ENCODE measurements at places on chromosomes 6 and 20.

GRCh38 chr6:14719270-14719669 lies 526.6 kb upstream of the JARID2 start:
- DNase-seq: peak; percentile 62

- no peak for DNase-seq
These were observed 303.1 kb downstream of the HAO1 start for GRCh38 chr20:7637184-7637583.

DNA sequence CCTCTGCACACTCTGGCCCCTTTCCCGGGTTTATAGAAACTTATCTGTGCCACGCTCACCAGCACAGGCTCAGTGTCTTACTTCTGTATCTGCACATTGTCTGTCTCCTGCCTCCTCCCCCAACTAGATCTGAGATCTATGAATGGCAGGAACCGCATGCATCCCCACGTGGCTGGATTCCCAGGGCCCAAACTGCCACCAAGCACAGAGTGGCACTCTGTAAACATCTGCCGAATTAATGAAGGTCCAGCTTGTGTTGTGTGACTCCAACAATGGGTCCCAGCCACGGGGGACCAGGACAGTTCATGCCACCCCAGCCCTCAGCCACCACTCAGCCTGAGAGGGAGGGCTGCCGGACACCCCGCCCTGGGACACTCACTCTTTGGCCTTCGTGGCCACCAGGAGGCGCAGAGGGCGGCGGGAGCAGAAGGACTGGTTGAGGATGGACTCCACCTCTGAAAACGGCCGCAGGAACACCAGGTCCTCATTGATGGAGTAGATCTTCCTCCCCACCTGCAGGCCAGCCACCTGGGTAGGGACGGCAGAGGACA lies 171.1 kb downstream of the PREX1 start:
- DNase-seq: no peak

DNA sequence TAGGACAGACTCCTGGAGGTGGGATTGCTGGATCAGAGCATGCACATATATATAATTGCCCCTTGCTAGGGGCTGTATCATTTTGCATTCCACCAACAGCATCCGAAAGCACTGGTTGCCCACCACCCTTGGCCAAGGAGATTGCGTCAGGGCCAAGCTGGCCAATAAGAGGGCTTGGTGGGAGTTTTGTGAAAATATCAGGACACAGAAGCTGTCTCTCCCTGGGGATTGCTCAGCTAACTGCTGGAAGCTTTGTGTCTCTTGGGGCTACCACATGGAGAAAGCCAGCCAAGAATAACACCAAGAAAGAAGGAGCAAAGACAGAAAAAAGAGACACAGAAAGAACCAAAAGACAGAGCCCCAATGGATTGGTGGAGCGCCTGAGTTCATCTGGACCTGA lies 90.6 kb upstream of the RALGAPA2 start:
- no peak for DNase-seq

DNA sequence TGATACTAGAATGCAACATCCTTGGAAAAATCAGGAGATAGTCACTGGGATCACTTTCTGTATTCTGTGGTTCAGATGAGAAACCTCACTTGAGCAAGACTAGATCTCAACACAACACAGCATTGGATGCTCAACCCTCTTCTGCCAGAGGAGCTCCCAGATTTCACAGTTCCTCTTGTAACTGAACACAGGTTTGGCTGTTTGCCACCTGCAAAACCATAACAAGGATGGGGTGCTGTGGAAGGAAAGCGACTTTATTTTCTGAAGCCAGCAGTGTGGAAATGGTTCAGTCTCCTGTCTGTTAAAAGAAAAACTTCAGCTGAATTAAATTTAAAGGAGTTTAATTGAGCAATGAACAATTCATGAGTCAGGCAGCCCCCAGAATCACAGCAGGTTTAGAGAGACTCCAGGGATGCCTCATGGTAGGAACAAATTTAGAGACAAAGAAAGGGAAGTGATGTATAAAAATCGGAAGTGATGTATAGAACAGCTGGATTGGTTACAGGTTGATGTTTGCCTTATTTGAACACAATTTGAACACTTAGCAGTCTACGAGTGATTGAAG lies 149.9 kb upstream of the UST start:
- DNase-seq: no peak

- DNase-seq: no peak
These were observed 3.4 kb upstream of the ZNF217 start for GRCh38 chr20:53597030-53597482.

DNA sequence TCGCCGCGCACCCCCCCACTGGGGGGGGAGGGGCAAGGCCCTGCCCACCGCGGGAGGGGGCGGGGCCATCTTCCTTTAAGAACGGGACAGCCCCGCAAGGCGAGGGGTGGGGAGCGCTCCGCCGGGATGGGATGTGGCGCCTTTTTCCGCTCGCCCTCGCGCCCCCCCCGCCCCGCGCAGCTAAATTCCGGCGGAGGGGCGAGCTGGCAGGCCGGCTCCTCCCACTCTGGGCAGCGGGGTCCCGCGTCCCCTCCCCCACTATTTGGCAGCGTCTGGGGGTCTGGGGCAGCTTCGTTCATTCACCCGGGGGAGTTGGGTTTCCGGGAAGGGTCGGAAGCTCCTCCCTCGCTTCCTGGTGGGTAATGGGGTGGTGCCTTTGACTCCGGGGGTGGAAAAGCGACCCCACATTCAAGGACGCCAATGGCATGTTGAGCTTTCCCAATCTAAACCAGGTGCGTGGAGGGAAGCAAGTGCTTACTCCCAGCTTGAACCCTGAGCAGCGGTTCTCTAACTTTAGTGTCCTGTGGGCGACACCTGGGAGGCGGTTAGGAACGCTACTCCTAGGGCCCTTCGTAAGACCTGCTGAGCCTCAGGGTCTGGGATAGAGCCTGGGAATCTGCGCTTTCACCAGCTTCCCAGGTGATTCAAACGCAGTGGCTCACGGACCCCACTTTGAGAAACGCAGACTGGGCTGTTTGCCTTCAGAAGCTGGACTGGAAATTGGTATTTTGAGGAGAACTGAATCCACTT lies 927 bp downstream of the ASXL1 start:
- peak; percentile 51 for DNase-seq

DNA sequence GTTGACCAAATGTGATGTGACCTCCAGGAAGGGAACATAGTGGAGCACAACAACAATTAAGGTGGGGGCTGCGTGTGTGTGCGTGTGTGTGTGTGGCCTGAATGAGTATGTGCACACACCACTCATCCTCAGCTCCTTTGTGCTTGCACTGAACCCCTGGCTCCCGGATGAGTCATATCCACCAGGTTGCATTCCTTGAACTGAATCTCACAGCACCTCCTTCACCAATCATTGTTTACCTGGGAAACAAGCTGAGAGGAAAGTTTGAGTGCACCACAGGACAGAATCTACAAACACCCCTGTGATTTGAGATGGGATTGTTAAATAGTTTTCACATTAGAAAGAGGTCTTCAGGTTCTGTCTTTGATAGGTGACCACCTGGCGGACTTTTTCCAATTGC lies 33.7 kb upstream of the GPR6 start:
- no peak for DNase-seq

- no peak for DNase-seq
These were observed 620.1 kb downstream of the COL12A1 start for GRCh38 chr6:74585753-74586152.

GRCh38 chr20:24657196-24657595 lies 187.8 kb downstream of the SYNDIG1 start:
- DNase-seq: no peak

GRCh38 chr20:63225082-63225454 lies 9.1 kb upstream of the YTHDF1 start:
- DNase-seq: no peak

GRCh38 chr20:62356589-62357186 lies 10.4 kb downstream of the LAMA5 start:
- DNase-seq: no peak

- no peak for DNase-seq
These were observed 20.7 kb upstream of the ZMYND8 start for GRCh38 chr20:47377122-47377722.

DNA sequence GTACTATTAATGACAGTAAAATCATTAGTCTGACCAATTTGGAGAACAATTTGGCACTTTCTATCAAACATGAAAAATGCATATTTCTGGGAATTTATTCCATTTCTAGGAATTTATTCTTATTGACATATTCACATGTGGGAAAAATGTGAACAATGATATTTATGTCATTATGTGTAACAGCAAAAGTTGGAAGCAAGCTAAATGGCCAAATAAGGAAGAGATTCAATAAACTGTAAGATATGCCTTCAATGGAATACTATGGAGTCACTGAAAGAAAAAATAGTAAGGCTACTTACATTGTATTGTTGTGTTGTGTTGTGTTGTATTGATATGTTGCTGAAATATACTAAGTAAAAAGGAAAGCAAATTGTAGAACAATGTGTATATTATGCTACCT lies 100.5 kb upstream of the EDN1 start:
- DNase-seq: no peak

GRCh38 chr6:154039231-154039842 lies at the start of gene OPRM1:
Gene OPRM1, plus strand, starts transcription at chr6:154039240. Its CDS starts 305 bp downstream, at chr6:154039545.
- peak; percentile 21 for DNase-seq

DNA sequence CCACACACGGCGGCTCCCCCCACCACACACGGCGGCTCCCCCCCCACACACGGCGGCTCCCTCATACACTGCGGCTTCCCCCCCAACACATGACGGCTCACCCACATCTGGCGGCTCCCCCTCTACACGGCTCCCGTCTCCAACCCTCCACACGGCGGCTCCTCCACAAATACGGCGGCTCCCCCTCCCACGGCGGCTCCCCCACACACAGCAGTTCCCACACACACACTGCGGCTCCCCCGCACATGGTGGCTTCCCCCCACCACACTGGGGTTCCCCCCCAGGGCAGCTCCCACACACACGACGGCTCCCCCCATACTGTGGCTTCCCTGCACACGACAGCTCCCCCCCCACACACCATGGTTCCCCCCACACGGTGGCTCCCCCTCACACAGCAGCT lies 98.0 kb downstream of the TTLL2 start:
- no peak for DNase-seq

Measured in inflammatory macrophage treated with lipopolysaccharide for 4 hours (primary cell).